ENCODE measurements at places on chromosomes 5 and 9.

DNA sequence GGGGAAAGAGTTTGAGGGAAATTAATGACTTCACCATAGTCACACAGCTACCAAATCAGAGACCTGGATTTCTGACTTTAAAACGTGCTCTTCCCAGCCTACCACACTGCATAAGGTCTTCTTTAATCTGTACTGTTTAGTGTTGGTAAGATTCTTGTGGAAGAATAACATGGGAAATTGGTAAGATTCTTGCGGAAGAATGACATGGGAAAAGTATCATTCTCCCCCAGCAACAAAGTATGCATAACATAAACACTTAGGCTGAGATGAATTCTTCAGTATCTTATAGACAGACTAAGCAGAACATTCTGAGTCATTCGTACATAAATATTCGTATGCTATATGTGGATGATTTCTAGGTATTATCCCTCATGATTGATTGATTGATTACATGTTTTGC, 170.4 kb downstream of the FOCAD start:
- DNase-seq, result no peak

DNA sequence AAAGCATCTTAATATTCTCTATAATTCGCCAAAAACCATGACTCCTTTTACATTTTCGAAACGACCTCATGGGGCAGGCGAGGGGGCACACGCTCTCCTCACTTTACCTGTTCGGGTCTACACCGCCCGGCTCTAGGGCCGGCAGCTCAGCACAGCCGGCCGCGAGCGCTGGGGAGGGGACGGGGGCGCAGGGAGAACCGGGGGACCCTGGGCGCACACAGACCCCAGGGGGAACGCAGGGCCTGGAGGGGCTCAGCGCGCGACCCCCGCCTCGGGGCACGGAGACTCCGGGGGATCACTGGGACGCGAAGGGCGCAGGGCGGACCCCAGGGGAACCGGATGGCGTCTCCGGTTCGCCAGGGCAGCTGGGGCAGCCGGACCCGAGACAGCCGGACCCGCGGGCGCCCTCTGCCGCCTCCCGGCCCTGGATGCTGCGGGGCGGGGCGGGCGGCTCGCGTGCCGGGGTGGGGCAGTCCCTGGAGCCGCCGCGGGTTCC, at the start of gene AHRR:
AHRR (plus strand) TSS at position 485 of the 496 bp plus-strand sequence. CDS start 22,189 bp downstream, outside the sequence.
- no peak for DNase-seq

DNA sequence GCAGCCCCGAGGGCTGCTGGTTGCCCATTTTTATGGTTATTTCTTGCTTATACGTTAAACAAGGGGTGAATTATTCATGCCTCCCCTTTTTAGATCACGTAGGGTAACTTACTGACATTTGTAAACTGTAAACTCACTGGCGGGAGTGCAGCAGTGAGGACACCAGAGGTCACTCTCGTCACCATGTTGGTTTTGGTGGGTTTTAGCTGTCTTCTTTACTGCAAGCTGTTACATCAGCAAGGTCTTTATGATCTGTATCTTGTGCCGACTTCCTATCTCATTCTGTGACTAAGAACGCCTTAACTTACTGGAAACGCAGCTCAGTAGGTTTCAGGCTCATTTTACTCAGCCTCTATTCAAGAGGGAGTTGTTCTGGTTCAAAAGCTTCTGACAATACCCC, 155.0 kb upstream of the PRDM9 start:
- DNase-seq, result no peak

DNA sequence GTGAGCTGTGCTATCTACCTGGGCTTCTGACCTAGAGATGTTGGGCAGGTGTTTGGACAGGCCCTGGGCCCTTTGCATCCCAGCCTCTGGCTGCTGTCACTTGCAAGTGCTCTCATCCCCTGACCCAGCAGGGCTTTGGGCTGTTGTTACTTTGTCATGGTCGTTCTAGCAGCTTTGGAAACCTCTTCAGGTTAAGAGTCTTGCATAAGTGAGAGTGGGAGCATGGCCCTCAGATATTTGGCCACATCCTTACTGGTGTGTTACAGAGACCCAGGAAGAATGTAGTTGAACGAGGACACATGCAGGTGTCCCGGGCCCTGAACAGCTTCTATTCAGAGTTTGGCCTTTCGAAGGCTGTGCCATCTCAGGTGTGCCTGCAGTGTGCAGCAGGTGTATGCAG, 4.5 kb downstream of the TENT4A start:
- no peak for DNase-seq

DNA sequence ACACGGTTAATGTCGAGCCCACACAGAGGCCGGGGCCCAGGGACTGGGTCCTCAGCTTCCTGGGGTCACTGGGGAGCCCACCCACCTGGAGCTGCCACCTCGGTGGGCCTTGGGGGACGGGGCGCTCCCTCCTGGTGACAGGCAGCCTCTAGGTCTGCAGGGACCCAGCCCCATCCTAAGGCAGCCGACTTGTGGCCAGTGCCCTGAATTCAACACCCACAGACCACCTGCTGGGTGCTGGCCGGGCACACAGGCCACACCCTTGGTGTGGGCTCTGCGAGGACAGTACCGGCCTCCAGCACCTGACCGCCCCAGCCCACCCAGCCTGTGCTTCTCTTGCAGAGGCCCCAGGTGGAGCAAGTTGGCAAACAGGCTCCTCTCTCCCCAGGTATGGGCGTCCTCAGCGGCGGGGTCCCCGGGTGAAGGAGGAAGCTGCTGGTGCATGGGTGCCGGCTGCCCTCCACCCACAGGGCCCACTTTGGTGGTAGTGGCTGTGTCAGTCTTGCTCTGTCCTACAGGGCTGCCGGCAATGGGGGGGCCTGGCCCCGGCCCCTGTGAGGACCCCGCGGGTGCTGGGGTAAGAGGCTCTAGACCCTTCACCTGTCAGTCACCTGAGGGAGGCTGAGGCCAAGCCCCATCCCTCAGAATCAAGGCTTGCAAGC, 8.3 kb downstream of the ENTPD8 start:
- no peak for DNase-seq

- no peak for DNase-seq
Measured at GRCh38 chr9:19233344-19233743, 2.9 kb downstream of the DENND4C start.

DNA sequence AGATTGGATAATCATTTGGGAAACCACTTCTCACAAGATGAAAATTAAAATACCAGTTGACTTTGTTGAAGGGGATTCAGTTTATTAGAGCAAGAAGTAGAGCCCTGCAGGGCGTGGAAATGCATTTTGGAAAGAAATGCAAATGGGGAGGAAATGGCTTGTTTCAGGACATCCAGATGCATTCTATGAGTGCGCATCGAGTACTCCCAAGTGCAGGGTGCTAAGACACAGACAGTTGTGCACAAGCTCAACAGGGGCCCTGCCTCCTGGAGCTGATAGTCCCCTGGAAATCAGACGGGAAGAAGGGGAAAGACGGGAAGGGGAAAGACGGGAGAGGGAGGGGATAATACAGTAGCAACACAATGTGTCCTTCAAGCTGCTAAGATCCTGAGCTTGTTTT, 64.0 kb downstream of the NSUN2 start:
- DNase-seq, result no peak

DNA sequence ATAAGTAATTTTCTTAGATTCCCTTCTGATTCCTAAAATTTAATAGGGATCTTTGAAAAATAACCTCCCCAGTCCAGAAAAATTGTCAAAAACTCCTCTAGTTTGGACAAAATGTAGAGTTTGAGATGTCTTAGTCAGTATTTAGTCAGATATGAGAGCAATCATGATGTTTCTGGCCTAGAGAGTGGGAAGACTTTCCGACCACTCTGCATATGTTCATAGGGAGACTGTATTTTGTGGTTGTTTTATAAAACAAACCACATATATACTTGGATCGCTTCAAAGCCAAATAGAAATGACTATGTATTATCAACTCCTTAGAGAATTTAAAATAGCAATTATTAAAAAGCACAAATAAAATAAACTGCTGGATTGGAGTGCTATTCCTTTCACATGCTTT, 15.8 kb downstream of the ZFAND5 start:
- no peak for DNase-seq

DNA sequence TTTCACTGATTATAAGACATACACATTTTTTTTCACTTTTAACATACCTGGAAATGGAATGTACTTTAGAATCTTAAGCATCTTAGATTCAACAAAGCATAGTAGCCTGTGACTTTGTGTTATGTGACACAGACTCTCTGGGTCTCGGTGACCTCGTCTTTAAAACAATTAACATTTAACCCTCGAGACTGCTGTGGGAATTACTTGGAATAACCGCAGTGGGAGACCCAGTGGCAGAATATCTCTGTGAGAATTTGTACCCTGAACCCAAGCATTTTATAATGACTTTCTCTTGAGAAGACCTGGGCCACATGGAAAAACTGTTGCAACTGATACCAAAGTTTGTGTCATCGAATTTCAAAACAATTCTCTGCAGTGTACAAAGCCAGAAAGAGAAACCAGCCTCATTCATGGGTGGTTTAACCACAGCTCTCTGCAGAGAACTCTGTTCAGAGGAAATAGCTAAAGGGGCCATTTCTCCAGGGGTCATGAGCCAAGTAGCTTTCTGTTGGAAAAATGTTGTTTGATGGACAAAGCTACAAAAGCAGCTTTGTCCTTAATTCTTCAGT, 10.0 kb upstream of the RETREG1 start:
- DNase-seq, result no peak

DNA sequence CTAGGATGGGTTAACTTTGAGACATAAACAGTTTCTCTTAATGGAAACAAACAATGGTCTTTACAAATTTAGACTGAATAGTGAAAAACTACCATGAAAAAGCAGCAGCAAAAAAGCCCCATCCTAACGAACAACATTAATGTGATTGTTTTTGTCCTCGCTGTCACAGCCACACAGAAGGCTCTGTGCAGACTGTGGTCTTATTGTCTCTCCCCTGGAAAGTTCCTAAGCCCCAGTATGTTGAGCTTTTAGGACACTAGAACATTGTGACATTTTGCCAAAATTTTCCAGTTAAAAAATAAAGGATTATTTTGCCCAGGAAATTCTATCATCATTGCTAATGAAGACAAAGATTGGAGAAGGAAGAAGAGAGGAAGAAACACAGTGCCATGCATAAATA, 12.6 kb upstream of the SOWAHA start:
- no peak for DNase-seq

DNA sequence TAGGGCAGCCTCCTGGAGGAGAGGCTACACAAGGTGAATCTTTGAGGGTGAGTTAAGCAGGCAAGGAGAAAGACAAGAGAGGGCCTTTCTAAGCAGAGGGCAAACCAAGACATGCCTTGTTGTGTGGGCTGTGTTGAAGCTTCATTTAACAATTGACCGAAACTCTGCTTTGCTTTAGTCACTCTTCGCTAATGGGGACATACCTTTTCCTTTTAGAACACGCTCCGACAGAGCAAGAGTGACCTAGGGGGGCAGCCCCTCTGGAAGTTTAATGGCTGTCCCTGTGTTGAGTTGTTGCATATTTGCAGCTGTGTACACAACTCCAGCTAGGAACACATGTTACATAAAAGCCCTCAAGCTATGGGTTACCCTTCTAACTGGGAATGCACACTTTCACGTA, 218.1 kb upstream of the WWC1 start:
- DNase-seq, result no peak

DNA sequence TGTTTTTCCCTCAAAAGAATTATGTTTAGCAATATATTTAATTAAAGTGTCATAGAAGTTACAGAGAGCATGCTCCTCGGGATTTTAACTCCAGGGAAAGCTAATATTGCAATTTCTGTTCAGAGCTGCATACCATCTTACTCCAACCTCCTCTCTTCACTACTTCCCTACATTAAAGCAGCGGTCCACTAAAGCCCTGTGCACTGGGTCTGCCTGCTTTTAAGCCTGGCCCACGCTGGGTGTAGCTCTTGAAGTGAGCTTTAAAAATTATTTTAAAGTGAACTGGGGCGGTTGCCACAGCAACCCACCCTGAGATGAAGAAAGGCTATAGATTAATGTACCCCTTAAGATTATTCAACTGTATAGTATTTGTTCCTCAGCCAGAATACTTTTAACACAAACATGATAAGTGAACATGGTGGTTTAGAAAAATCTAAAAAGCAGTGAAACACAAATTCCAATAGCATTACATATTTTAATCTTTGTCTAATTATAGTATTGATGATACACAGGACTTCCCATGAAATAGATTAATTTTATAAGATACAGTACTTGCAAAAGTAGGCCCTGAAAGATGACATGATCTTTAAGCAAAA, 3.9 kb upstream of the MEF2C start:
- no peak for DNase-seq

- no peak for DNase-seq
Measured at GRCh38 chr9:132646726-132647125, 23.1 kb downstream of the DDX31 start.

DNA sequence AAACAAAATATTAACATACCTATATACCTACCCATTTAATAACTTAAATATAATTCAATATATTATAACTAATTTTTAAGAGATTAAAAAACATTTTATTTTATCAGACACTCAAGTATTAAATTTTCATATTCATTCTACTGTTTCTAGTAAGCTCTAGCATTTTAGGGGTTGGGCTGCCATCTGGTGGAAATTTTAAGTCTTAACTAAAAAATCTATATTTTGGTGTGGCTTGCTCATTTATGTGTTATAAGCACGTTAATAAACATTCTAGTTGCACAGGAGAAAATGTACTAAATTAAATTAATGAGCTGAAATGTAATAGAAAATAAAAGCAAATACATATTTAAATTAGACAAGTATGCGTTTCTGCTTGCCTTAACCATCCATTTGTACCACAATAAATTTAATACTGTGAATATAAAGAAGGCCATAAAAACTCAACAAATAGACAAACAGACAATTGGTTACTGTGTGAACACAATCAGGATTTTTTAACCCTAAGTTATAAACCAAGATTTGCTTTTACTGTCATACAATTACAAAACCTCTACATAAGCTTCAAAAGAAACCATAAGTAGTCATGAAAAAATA, 1728.3 kb upstream of the CDH9 start:
- no peak for DNase-seq

- no peak for DNase-seq
Measured at GRCh38 chr5:102826629-102827028, 71.5 kb downstream of the PAM start.

DNA sequence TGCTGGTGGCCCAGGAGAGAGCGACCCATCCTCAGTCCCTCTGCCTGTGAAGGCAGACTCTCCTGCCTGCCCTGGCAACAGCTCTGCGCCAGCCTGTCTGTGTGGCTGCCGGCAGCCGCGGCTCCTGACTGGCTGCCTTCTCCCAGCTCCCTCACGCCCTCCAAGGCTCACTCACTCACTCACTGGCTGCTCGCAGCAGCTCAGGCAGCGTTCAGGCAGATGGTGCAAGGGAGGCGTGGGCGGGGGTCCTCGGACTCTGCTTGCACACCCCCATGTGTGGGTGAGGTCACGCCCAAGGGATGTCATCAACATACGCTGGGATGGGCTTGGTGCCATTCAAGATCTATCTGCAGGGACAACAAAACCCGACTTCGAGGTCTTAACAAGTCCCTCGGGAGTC, 66.7 kb downstream of the DAB2IP start:
- no peak for DNase-seq

DNA sequence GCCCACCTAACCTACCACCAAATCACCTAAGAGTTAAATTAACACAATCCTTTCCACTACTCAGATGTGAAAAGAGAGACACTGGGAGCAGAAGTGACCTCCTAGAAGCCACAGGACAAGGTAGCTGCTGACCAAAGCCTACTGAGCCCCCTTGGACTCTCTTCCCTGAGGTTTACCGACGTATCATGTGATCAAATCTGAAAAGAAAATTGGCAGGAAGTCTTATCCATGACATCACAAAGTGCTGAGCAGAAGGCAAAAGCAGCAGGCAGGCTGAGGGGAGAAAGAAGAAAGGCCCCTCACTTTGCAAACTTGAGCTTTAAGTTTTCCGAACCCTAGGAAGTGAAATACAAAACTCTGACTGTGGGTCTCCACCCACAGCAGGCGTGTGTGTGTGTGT, 11.1 kb downstream of the PRELID2 start:
- DNase-seq, result no peak

- DNase-seq, result no peak
Measured at GRCh38 chr5:39216631-39217030, 2.7 kb downstream of the FYB1 start.
